ENCODE measurements at places on chromosomes 7 and 10.

DNA sequence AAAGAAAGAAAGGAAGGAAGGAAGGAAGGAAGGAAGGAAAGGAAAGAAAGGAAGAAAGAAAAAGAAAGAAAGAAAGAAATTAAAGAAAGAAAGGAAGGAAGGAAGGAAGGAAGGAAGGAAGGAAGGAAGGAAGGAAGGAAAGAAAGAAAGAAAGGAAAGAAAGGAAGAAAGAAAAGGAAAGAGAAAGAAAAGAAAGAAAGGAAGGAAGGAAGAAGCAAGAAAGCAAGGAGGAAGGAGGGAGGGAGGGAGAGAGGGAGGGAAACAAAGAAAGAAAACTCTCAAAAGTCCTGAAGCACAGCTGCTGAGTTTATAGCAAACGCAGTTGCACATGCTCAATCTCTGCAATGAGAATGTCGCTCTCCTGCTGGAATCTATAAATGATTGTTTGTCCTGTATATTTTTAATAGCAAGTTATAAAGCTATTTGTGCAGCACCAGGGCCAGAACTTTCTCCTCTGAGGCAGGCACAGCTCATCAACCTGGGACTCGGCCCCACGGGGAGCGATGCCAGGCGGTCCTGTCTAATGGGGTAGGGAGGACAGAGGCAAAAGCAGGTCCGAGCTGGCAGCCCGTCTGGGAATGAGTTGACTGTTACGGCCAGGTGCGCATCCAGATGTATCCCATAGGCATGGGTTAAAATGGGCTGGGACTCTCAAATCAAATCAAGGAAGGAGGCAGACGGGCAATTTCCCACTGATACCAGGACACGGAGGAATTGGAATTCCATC is 118.0 kb upstream of the PFKP start:
- DNase-seq: no peak

- DNase-seq: no peak
Observed at GRCh38 chr7:17402628-17403278, 104.3 kb downstream of the AHR start.

DNA sequence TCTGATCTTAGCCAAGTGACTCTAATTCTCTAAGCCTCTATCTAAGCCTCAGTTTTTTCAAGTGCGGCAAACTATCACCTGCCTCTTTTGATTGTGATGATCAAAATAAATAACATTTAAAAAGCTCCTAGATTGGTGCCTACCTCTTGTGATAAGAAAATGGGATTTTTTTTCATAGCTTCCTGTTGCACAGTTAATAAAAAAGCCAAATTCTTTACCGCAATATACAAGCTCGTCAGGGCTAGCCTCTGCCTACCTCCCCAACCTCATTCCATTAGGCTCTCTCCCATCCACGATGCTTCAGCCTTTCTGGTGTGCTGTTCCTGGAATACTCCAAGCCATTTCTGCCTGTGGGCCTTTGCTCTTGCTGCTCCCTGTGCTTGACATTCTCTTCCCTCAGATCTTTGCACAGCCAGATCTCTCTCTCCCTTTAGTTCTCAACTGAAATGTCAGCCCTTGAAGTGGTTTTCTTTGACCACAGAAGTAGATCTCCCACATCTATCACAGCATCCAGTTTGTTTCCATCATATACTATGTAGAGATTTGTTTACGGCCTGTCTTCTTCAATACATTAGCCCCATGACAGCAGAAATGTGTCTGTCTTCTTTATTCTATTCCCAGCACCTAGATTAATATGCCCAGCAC is 48.8 kb downstream of the SFR1 start:
- DNase-seq: no peak

GRCh38 chr10:101018600-101019439 is 12.1 kb downstream of the PDZD7 start:
- DNase-seq: no peak

GRCh38 chr7:83119494-83119893 is 43.2 kb downstream of the PCLO start:
- DNase-seq: no peak

DNA sequence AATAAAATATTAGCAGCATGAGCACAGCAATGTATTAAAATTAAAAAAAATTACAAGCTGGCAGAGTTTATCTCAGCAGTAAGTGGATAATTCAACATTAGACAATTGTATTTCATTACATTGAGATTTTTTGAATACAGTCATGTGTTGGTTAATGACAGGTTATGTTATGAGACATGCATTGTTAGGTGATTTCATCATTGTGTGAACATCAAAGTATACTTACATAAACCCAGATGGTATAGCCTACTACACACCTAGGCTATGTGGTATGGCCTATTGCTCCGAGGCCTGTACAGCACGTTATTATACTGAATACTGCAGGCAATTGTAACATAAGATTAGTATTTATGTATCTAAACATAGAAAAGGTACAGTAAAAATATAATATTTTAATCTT is 29.7 kb downstream of the CCDC6 start:
- no peak for DNase-seq

DNA sequence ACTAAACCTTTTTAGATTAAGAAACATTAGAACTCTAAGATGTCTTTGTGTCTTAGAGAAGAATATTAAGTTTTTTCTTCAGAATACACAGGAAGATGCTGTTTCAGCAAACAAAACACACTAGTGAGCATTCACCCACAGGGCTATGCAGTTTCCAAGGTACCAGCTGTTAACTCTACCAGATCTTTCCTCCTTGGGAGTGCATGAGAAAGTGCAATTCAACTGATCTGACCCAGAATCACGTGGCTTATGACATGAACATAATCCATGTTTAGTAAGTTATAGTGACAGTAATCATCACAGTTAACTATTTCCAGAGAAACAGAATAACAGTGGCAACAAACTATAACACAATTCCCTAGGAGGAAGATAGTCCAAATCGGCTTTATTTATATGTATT is 270.7 kb downstream of the CACNA2D1 start:
- no peak for DNase-seq

- no peak for DNase-seq
Observed at GRCh38 chr10:29959586-29959985, 99.8 kb downstream of the JCAD start.

DNA sequence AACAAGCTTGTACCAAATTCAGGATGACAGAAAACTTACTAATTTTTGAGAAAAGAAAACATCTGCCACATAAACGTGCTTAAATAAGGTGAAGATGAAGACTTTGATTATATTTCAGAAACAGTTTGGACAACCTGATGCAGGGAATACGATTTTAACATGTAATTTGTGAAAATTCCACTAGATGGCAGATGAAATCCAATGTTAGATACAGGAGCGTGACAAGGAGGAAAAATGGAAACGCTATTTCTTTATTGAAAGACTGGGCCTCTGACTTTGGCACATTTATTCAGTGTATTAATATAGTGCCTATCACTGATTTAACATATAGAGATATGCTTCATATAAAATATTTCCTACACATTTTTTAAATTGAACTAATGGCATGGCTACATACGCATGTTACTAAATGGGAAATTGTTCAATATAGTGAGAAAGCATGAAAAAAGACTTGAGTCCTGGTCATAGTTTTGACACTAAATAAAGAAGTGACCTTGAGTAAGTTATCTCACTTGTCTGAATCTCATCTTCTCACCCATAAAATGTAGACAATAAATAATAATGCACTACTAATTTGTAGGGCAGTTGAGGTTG is 60.7 kb downstream of the CD36 start:
- DNase-seq: no peak

- no peak for DNase-seq
Observed at GRCh38 chr10:73841061-73841421, 29.6 kb upstream of the NDST2 start.

DNA sequence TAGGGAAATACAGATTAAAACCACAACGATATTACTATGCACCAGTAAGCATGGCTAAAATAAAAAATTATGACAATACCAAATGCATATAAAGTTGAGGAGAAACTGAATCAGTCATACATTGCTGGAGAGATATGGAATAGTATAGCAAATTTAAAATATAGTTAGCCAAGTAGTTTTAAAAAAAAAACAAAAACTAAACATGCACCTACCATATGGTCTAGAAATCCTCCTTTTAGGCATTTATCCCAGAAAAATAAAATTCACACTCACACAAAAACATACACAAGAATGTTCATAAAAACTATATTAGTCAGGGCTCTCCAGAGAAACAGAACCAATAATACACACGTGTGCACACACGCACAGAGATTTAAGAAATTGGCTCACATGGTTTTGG is 175.8 kb downstream of the IPMK start:
- DNase-seq: no peak

DNA sequence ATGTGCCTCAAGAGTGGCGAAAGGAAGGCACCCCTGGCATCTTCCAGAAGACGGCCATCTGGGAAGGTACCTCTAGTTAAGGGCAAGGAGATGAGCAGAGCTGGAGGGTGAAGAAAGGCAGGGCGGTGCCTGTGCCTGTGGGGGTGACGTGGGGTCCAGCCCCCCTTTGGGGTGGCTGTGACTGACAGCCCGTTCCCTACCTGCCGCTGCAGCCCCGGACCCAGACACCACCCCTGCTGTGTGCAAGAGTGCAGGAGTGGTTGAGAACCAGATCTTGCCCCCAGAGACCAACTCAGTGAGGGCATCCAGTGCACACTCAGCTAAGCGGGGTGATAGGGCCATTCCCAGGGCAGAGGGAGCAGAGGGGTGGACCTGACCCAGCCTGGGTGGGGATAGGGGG is 4.3 kb upstream of the MUC17 start:
- no peak for DNase-seq

DNA sequence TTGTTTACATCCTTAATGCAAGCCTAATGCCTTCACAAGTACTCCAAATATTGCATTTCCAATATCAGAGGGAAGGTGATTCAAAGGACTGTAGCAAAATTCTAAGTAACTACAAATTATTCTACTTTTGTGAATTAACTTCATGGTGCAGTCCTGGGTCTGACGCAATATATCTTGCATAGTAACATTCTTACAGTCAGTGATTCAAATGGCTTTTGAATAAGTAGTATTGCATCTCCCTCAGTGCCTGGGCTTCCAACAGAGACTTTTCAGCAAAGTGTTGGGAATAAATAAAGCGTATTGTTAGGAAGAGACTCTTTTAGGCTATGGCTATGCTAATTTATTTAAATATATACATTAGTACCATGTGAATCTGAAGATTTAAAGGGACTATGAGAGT is 564.7 kb upstream of the COBL start:
- DNase-seq: no peak

- DNase-seq: no peak
Observed at GRCh38 chr7:2282185-2282751, 32.0 kb downstream of the SNX8 start.

DNA sequence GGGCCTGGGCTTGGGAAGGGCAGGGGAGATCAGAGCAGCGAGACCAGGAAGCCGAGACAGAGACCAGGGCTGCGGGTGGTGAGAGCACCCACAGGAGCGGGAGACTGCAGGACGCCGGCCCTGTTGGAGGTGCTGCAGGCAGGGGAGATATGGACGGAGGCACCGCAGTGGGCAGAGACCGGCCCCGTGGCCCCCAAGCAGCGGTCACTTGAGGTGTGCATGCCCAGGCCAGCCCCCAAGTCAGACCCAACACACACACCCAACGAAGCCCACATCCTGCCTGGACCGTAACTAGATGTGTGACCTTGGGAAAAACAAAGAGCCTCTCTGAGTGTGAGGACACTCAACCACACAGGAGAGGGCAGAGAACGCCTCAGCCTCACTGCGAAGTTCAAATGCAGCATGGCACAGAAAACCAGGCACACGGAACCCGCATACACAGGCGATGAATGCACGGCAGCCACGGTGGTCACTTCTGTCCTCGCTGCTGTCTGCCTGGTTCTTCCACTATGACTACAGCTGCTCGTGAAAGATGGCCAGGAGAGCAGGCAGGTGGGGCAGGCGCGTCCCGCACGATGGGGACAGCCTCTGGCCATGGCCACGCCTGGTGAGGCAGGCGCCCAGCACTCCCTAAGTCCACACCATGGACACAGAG is 214.7 kb downstream of the MAD1L1 start:
- DNase-seq: no peak

GRCh38 chr10:124153023-124153826 is 59.8 kb upstream of the CHST15 start:
- peak; percentile 18 for DNase-seq
